ENCODE measurements at places on chromosomes 11 and 22.

DNA sequence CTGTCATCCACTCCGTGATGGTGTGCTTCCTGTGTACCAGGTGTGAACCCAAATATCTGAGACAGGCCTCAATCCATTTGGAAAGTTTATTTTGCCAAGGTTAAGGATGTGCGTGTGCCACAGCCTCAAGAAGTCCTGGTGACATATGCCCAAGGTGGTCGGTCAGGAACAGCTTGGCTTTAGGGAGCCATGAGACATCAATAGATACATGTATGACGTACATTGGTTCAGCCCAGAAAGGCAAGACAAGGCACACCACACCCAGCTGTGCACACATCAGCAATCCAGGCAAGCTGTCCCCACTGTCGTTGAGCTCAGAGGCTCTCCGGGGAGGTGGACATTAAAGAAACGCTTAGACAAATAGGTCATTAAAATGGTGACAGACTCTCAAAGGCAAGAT, 56.8 kb upstream of the SHANK2 start:
- DNase-seq, result peak; percentile 72

DNA sequence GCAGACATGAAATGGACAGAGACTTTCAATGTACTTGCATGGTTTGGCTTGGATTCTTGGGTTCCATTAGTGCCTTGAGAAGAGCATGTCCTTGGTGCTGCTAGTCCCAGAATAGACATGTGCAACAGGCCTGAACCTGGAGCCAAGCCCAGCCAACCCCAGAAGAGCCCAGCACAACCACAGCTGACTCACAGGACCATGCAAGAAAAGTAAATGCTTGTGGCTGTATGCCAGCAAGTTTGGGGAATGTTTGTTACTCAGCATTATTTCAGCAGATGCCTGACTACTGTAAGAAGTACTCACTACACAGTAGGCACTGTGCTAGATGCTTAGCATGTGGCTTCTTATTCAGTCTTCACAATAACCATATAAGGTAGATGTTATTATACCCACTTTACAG, 39.2 kb upstream of the HMGXB4 start:
- DNase-seq, result no peak

DNA sequence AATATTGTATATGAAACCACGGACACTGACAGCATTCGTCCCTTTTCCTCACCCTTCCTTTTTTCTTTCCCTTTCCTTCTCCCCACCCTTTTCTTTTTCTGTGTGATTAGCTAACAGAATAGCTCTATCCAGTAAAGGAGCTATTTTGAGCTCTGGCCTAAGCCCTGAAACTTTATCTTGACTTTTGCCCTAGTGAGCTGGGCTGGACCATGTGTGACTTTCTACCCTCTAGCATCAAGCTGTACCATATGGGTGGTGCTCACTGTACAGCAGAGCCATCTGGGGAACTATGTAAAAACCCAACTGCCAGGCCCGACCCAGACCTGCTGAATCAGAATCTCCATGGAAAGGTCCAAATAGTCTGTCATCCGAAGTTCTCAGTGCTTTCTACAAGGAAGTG, 21.9 kb upstream of the PANX1 start:
- DNase-seq, result no peak

- no peak for DNase-seq
Measured at GRCh38 chr11:74783241-74783871, 34.7 kb downstream of the RNF169 start.

GRCh38 chr11:109993786-109994185, 99.4 kb upstream of the ZC3H12C start:
- no peak for DNase-seq

DNA sequence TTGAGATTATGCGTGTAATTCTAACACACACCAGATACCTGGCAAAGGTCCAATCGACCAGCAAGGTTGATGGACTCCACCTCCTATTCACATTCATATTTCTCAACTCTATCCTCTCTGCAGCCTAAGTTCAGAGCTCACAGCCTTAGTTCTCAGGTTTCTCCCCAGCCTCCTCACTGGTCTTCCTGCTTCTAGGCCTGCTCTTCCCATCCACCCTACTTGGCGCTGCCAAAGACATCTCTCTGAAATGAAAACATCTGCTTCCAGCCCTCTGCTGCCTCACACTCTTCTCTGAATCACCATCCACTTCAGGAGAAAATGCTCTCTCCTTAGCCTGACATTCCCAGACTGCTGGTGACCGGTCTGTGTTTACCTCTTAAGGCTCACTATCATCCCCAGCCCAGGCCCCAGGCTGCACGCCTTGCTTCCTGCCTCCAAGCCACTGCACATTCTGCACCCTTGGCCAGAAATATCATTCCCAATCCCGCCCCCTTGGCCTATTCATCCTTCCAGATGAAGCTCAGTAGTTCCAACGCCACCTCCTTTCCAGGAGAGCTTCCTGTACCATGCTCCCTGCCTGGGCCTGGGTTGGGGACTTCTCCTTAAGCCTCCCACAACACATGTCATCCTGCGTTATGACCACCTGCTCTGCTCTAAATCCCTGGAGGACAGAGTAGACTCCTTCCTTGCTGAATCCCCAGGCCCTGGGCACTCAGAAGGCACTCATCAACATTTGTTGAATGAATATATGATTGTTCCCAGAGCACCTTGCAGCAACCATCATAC, 3.5 kb downstream of the ARRB1 start:
- DNase-seq, result no peak

GRCh38 chr22:30181459-30182349, 64.9 kb downstream of the LIF start:
- DNase-seq, result no peak

DNA sequence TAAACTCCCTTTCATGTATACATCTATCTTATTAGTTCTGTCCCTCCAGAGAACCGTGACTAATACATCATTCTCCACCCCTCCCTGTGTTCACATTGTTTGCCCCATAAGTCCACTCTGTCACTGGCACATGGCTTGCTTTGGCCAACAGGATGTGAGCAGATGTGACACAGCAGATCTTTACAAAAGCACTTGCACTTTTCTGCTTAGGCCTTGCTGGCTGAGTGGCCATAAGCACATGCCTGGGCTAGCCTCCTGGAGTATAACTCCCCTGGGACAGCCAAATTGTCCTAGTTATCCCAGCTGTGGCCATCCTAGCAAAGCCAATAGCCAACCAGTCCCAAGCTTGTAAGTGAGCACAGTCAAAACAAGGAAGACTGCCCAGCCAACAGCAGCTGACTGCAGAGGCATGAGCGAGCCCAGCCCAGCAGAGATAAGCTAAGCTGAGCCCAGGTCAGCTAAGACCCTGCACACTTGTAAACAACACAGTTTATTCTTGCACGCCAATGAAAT, 9.7 kb upstream of the RCN1 start:
- no peak for DNase-seq

DNA sequence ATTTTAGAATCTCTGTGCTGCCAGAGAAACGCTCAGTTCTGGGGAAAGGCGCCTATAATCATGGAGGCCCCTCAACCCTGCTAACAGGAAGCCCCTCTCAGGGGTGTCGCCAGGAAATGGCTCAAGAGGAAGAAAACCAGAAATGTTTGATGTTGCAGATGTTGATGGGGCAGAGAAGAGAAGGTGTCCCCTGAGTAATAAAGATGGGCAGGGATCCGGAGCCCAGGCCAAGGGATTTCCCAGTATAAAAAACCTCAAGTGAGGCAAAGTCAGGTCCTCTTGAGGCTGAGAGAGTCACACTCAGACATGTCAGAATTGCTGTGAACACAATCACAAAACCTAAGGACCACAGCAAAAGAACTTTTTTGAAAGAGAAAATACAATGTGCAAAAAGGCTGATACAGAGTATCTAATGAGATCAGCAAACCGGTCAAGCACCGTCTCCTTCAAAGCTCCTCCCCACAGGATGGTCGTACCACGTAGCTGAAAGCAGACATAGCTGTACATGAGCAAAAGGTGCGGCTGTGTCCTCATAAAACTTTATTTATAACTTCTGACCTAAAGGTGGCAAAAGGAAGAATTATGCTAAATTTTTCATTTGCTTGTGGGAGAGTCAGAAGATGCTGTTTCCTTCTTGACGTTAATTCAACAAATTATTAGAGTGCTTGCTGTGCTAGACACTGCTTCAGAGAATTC, 12.2 kb downstream of the MOV10L1 start:
- peak; percentile 57 for DNase-seq

Data from mesenteric fat pad (tissue), 1 donor.